ENCODE measurements at places on chromosomes 7 and 10.
A peak's percentile ranks its signal among the peaks of the same experiment; 100 is the strongest.

GRCh38 chr7:7805511-7806153, 87.2 kb upstream of the RPA3 start:
- no peak for DNase-seq

DNA sequence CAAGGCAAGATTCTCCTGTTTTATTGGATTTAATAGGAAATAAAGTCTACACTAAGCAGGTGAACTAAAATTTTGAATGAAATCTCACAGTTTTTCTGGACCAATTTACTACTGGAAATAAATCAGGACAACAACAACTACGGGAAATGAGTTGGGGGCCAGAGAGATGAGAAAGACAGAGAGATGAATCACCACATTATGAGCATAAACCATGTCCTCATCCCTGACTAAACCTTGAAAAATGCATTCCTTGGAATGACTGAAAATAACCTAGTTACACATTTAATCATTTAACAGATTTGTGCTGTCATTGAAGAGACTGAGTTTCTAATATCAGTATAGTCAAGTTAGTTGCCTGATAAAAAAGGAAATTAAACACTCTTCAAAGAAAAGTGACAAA, 608.4 kb upstream of the KCND2 start:
- DNase-seq, result no peak

DNA sequence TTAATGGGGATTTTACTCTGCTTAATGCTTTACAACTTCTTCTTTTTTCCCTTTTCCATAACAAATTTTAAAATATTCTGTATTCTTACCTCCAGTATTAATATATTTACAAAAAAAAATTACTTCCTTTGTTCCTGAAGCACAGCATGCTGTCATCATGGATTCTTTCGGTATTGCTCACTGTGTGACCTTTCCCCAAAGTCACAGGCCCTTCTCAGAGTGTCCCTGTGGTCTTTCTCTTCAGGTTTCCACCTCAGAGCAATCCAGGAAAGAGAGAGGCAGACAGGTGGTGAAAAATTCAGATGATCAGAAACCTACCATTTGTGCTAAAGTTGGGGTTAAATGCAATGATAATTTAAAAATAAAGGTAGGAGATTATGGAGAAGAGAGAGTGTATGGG, 13.0 kb downstream of the AOAH start:
- DNase-seq, result no peak

GRCh38 chr10:112471878-112472487, 25.0 kb downstream of the VTI1A start:
- no peak for DNase-seq

- DNase-seq, result no peak
These were observed 537 bp upstream of the MRPS24 start for GRCh38 chr7:43869867-43870240.

DNA sequence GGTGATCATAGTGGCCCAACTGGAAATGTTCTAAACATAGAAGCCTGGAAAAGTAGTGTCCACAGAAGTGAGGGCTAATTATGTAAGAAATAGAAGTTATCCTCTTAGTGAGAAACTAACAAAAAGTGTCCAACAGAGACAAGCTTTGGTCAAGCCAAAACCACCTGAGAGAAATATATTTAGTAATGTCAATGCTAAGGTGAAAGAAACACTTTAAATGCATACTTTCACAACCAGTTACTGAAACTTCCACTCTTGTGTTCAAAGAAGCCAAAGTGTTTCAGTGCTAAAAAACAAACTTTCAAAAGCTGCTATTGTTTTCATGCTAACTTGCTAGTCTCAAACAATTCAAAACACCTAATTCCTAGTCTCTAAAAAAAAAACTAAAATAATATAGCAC, 18.1 kb downstream of the RAB11FIP2 start:
- no peak for DNase-seq

- DNase-seq, result no peak
These were observed 283.4 kb downstream of the TFEC start for GRCh38 chr7:115747174-115747573.

GRCh38 chr7:126720232-126720631, 532.5 kb downstream of the GRM8 start:
- no peak for DNase-seq

DNA sequence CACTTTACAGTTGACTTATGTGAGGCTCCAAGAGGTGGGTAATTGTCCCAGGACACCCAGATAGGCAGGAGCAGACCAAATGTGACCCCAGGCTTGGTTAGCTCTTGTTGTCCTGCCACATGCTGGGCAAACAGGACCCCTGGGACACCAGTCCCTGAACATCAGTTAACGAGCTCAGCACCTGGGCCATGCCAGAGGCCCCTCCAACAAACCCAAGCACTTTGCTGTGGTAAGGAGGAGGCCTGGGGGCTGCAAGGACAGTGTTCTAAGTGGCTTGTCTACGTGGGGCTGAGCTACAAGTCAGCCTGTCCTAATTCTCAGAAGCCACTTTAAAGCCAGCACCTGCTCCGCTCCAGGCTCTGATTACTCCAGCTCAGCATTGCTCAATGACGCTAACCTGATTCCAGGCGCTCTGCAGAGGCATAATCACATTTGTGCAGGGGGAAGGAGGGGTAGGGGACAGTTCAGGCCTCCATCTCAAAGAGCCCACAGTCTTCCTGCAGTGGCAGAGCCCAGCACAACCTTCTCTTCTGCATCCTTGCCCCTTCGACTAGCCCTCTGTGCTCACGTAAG, 57.2 kb downstream of the DDC start:
- DNase-seq, result no peak

DNA sequence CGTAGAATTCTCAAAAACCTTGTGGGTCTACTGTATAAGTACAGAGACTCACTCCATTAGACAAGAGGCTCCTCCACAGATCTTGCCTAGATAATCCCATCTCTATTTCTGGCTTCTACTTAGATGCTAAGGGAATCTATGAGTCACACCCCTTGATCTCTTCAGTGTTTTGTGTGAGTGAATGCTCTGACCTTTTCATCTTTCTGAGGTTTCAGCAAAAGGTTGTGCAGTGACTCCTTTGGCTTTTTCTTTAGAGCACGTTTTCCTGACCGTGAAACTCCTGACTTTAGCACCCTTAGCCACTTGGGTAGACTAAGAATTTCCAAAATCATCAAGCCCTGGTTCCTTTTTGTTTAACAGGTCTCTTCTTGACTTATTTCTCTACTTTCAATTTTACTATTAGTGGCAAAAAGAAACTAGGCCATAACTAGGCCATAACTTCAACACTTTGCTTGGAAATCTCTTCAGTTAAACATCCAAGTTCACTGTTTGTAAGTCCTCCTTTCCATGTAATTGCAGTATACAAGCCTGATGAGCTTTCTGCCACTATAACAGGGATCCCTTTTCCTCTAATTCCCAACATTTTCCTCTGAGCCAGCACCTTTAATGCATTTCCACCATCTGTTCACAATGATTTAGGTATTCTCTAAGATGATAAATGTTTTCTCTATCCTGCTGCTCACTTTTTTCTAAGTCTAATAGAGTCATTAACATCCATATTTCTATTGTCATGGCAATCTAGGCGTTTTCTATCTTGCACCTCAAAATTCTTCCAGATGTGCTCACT, 19.4 kb downstream of the COPG2 start:
- DNase-seq, result peak; percentile 51

- no peak for DNase-seq
These were observed 252.9 kb downstream of the SNX13 start for GRCh38 chr7:17687361-17687760.

- DNase-seq, result no peak
These were observed 178.8 kb downstream of the ELMO1 start for GRCh38 chr7:37269711-37270508.

- DNase-seq, result no peak
These were observed 50.2 kb upstream of the PODXL start for GRCh38 chr7:131606346-131607290.

DNA sequence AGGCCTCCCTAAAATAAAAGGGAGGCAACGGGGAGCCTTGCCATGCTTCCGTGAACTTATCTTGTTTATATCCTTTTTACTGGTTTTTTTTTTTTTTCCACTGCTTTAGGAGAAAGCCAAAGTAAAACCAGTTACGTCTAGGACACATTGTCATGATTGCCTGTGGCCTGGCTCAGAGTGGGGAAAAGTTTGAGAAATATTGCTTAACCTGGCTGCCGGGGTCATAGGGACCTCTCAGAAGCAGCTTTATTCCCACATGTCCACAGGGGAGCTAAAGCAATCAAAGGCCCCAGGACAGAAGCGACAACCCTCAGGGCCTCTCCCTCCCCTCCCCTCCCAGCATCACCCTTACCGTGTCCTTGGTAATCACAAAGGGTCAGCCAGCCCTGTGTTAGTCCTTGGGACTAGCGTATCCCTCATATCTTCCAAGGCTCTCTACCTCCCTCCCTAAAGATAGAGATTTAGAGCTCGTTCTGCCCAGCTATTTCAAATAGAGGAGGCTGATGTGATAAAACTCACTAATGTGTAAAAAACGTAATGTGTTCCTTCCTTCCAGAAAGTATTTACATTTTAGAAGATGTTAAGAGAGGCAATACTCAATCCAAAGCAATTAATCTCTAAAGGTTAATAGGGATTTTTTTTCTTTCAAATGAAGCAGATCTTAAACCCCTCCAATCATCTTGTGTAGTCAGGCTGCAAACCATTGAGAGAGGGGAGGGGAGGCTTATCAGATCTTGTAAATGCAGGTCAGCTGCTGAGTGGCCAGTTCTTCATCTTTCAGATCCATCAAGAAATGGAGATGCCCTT, 64.8 kb upstream of the PRKAR2B start:
- no peak for DNase-seq

- DNase-seq, result no peak
These were observed 92.4 kb downstream of the GLI3 start for GRCh38 chr7:42144604-42145003.

GRCh38 chr10:103845972-103846371, 9.4 kb downstream of the SH3PXD2A start:
- DNase-seq, result peak; percentile 24

DNA sequence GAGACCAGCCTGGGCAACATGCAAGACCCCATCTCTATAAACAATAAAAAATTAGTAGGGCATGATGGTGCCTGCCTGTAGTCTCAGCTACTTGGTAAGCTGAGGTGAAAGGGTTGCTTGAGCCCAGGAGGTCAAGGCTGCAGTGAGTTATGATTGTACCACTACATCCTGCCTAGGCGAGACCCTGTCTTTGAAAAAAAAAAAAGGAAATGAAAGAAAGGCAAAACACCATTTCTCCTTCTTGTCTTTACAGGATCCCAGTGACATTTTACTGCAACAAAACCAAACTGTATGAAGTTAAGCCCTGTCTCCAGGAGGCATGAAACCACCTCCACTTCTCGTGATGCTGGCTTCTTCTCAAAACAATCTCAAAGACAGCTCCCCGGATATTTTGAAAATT, 29.9 kb upstream of the PBLD start:
- no peak for DNase-seq

GRCh38 chr7:130814778-130815335, 80.8 kb upstream of the KLF14 start:
- DNase-seq, result no peak

DNA sequence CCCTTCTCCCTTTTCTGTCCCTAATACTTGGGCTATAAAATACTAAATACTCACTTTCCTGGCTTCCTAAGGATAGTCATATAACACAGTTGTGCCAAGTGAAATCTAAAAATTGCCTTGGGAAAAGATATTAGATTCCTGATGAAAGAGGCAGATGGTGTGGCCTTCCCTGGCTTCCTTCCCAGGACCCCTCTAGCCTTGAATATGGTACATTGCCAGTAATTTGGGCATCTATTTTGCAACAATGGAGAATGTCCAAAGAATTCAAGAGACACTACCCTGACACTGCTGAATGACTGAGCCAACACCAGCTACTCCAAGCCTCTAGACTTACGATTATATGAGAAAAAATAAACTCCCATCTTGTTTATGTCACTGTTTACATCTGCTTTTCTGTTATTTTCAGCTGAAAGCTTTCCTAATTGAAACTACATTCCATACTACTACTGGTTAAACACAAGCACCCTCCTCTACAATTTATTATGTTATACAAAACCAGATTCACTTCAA, 17.9 kb downstream of the COPG2 start:
- DNase-seq, result no peak

DNA sequence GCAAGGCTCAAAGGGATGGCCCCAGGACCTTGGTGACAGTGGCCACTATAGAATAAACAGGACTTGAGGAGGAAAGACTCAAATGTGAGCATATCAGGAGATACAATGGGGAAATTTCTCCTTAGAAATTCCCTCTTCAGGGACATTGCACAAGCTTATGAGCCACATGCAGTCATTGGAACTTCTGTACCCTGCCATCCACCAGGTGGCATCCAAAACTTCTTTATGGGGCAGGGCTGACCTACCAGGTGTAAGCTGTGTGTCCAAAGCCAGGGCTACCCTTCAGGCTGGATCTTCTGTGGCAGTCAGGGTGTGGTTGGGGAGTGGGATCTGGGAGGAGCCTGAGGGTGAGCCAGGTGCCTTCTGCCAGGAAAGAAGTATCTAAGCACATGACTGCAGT, 36.6 kb upstream of the LRRC18 start:
- no peak for DNase-seq

GRCh38 chr7:12764458-12764891, 77.0 kb downstream of the ARL4A start:
- DNase-seq, result peak; percentile 2

- no peak for DNase-seq
These were observed 147.3 kb downstream of the ZNF33B start for GRCh38 chr10:42491001-42491592.

- DNase-seq, result no peak
These were observed 212.7 kb upstream of the PHYHIPL start for GRCh38 chr10:58963723-58964124.

- DNase-seq, result no peak
These were observed 9.3 kb downstream of the ADAP1 start for GRCh38 chr7:945147-945555.

DNA sequence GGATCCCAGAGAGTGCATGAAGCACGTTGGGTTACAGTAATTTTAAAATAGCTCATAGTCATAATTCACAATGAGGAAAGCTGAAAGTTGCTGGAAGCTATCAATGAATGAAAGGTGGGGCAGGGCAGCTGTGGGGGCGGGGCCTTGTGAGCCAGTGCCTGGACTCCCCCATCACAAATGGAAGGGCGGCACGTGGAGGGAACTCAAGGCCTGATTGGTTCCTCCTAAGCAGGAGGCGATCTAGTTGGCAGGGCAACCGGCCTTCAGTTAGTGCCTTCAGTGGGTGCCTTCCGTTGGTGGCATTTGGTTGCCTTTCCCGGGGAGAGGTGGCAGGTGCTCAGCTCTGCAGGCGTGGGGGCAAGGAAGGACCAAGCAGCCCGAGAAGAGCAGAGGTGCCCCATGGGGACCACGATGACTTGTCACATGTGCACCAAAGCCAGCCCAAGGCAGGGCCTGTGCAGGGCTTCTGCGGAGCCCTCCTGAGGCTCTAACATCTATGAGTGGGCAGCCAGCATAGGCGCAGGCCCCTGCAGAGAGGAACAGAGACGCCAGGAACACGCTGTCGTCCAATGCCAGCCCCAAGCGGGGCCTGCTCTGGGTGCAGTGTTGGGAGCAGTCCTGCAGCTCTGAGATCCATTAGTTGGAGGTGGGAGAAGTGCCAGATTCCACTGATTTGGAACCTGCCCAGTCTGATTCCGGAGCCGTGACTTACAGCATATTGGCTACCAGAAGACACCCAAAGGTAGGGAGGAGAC, 59.8 kb upstream of the PDSS1 start:
- no peak for DNase-seq

DNA sequence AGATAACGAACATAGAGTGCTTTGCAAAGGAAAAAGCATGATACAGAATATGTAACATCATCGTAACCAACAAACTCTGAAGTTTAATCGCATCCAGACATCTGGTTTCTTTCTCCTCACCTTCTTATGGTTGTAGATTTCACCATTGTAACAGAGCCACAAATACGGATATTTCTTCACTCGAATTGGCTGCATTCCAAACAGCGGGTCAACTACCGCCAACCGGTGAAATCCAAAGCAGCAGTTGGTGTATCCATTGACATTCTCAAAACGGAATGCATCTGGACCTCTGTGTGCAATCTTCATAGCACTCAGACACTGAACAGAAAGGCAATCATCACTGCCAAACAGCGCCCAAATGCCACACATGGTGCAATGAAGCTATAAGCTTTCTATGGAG, 3.4 kb downstream of the ASNS start:
- no peak for DNase-seq
